ENCODE measurements at places on chromosomes 7 and 10.
A peak's percentile ranks its signal among the peaks of the same experiment; 100 is the strongest.

DNA sequence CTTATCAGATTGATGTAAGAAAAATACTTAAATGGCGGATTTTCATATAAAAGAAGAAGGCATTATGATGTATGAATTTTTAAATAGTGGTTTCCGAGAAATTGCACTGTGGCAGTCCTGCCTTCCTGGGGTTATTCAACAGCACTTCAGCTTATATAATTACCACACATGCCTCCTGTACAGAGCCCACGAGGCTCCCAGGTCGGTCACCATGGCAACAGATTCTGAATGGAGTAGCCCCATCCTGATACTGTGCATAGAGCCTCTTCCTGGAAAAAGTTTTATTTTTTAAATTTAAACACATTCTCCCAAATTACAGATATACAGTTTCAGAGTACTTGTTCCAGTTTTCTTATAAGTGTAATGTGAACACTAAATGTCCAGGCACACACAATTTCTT, 15.9 kb upstream of the ASB4 start:
- DNase-seq, result no peak

GRCh38 chr10:77212632-77213031, 425.0 kb downstream of the KCNMA1 start:
- no peak for DNase-seq

GRCh38 chr7:118153551-118154177, 30.3 kb upstream of the LSM8 start:
- DNase-seq, result no peak

DNA sequence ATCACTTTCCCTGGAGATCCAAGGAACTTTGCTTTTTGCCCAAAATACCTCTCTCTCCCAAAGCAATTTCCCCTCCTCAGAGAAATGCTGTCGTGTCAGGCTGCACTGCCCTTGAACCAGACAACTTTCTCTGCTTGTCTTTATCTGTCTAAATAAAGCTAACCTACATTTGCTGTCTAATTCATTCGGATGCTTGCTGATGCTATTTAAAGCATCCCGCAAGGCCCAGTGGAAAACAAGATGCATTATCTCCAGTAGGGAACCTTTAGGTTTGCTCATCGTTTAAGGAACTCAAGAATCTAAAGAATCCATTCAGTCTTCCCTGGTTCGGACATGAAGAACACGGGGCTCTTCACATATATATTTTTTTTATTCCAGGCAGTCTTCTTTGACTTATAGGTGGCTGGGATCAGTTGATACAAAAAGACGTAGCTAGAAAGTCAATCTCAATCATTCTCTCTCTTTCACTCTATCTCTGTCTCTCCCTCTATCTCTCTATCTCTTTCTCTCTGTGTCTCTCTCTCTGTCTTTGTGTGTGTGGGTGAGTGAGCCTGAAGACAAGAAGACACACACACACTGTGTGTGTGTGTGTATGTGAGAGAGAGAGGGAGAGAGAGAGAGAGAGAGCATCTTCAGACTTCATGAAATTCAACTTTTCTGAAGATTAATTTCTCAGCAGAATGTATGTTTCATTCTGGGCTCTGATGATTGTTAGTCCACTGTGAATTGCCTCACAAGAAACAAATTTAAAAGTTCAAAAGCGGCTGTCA, 92.8 kb upstream of the MKLN1 start:
- DNase-seq, result no peak

DNA sequence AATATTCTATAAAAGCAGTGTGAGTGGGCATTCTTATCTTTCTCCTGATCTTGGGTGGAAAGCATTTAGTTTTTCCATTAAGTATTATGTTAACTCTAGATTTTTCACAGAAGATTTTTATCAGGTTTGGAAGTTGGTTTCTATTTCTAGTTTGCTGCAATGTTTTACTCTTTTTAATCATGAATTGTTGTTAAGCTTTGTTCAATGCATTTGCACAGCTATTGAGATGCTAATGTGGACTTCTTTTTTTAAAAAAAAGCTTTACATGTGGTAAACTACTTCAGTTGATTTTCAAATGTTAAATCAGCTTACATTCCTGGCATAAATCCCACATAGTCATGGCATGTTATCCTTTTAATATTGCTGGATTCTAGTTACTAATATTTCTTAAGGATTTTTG, 363.6 kb upstream of the NRP1 start:
- no peak for DNase-seq

GRCh38 chr7:2978408-2978807, 65.3 kb downstream of the CARD11 start:
- no peak for DNase-seq

GRCh38 chr7:25087855-25088254, 37.2 kb downstream of the CYCS start:
- DNase-seq, result no peak

DNA sequence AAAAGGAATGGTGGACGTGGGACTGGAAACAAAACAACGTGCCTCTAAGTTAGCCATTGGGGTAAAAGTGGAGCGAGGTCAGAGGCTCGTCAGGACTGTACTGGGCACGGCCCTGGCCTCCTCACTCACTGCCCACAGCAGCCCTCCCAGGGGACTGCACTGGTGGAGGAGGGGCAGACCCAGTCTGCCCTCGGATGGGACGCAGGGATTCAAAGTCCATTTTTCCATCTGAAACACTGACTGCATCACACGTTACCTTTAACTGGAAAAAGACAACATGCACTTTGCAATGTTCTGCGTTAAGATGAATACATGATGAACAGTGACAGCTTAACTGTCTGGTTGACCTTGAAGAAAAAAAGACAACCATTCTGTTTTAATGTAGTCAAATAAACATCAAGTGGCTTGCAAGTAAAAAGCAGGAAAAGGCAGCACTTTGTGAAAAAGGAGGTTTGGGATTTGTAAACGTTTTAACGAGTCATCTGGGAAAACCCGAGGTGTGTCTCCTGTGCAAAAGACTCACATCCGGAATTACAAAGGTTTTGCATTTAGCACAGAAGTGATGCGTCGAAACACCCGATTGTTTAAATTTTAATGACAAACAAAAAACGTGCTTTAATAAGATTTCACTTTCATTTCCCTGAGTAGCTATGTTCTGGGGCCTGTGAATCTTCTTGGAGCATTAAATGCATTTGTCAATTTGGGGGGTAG, 18.8 kb downstream of the KLF6 start:
- DNase-seq, result no peak

- no peak for DNase-seq
Observed at GRCh38 chr7:44811093-44811492, 14.6 kb downstream of the PPIA start.

GRCh38 chr10:11874568-11875493, 51.7 kb downstream of the PROSER2 start:
- DNase-seq, result no peak

GRCh38 chr7:1531979-1532455, 1.5 kb downstream of the MAFK start:
- no peak for DNase-seq

- DNase-seq, result peak; percentile 20
Observed at GRCh38 chr7:131365838-131366237, 38.2 kb downstream of the MKLN1 start.

DNA sequence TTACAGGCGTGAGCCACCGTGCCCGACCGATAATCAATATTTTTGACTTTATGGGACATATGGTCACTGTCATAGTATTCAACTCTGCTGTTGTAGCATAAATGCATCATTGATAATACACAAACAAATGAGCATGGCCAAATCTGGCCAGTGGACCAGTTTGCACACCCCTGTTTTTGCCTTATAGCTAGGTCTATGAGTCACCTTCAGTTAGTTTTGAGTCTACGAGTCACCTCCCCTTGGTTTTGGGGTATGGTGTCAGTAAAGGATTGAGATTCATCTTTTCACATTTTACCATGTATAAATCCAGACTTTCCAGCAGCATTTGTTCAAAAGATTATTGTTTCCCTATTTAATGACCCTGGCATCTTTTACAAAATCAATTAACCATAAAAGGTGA, 362.5 kb upstream of the NRP1 start:
- no peak for DNase-seq

- DNase-seq, result peak; percentile 35
Observed at GRCh38 chr7:30938435-30939316, 25.1 kb upstream of the GHRHR start.

DNA sequence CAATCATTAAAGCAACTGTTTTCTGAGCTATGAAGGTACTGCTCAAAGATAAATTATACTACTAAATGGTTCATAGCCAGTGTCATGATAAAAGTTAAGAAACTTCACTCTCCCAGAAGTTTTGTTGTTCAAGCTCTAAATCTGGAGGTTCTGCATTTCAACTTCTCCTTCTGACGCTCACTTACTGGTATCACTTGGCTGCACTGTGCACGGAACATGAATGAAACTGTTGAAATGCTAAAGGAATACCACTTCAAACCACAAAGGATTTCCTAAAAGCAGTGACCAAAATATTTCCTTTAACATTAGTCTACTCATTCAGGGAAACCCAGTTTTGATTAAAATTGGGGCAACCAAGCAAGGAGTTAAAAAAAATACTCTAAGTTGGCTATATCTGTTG, 93.6 kb downstream of the UBE2H start:
- DNase-seq, result no peak

DNA sequence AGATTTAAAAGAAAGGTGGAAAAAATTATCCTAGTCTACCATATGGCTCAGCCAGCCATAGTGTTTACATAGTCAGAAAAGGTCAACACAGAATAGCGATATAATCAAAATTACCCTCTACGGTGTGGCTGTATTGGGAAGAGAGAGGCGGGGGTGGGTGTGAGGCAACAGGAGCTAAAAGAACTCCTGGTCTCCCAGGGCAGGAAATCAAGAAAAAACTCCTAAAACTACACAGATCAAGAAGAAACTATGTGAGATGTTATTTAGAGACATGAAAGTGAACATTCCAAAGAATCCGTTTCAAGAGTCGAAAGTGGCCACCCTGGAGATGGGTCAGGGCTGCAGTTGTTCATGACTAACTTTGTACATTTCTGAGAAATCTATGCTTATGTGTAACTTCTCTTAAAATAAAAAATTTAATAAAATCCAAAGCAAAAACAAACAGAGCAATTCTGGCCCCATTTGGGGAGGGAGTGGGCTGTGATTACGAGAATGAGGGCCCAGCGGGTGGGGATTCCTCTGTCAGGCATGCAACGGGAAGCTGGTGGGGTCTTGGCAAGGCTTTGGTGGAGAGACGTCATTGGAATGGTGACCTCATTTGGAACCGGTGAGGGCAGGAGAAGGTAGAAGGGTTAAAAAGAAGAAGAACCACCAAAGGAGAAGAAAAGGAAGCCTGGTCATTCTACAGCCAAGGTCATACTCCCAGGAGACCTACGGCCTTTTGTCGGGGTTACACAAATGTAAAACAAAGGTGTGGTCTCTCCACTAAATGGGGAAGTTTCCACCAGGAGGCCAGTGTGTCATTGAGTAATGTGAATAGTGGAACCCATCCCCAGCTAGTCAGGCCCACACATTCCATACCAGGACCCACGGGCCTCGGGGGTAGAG, 71.2 kb upstream of the DUSP5 start:
- peak; percentile 23 for DNase-seq

DNA sequence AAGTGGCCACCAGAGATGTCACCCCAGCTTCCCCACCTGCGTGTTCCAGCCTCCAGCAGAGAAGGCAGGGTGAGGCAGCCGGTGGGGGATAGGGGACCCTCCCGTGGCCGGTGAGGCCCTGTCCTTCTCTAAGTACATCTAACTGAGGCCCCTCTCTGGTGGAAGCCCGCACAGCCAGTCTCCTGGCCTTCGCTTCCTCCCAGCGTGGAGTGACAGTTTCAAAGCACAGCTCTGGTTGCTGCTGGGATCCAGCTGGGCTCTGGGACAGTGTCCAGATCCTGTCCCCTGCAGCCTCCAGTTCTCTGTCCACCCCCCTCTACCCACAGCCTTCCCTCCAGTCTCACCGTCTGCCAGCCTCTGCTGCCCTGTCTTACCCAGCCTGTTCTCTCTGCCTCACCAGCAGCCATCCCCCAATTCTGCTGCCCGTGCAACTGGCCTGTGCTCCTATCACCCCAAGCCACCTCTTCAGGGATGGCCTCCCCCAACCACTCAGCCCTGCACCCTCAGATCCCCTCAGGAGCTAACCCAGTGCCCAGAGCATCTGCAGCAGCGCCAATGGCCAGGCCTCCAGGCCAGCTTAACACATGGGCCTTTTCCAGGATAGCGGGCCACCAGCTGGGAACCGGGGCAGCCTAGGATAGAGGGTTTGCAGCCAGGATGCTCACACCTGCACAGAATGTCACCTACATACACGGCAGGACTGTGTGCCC, 16.3 kb upstream of the SH2B2 start:
- no peak for DNase-seq

GRCh38 chr7:6729492-6730342, 23.0 kb upstream of the ZNF12 start:
- DNase-seq, result peak; percentile 79

GRCh38 chr10:88946200-88946599, 6.4 kb downstream of the ACTA2 start:
- no peak for DNase-seq

DNA sequence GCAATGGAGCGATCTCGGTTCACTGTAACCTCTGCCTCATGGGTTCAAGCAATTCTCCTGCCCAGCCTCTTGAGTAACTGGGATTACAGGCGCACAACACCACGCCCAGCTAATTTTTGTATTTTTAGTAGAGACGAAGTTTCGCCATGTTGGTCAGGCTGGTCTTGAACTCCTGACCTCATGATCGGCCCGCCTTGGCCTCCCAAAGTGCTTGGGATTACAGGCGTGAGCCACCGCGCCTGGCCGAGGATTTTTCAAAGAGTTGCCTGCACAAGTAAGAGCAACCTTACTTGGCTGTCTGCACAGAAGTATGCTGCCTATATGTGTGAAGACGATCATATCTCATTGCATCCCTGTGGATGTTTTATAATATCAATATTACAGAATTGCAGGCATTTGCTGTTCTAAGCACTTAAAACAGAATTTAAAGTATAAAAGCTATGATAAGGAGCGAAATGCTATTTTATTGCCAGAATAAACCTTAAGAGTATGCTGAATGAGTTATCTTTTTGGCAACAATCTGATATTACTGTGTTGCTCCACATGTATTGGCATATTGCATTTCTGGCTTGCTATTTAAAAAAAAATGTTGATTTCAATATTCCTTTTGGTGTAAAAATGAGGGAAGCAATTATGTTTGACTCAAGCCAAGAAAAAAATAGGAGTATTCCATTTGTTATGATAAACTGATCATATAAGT, 379.4 kb upstream of the SEMA3D start:
- DNase-seq, result no peak

DNA sequence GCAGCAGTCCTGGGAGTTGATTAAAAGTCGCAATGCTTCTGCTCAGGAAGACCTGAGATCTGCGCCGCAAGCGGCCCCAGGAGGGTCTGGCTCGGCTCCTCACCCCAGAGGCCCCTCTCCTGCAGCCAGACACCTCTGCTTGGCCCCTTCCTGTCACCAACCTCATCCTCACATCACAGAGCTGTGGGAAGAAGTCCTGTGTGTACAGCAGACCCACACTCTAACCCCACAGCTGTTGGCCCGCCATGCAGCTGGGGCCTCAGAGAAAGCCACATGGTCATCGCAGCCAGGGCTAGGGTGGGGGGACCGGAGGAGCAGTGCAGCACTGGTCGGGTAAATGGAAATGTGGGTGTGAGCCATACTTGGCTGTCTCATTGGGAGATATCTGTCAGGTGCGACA, 97.7 kb downstream of the RGS10 start:
- no peak for DNase-seq
